Left lung (tissue), 14 donors: ENCODE measurements at places on chromosomes 6 and 20. TPM values are rescaled to one million over a fixed set of nuclear protein-coding genes. Genes with fewer than 3 reads are reported as not detected.

DNA sequence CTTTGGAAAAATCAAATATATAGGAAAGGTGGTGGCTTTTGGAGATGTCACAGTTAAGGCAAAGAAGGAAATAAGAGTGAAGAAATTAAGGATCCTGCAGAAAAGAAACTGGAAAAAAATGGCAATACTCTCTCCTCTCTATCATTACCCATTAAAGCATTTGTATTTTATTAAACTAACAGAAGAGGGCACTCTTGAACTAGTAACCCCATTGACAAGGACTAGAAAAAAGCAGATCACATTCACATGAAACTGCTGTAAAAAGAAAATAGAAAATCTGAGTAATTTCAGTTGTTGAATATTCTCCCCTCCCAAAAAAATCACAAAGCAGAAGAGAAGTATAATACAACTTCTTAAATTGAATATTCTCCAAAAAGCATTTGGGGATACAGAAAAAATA is 104.1 kb upstream of the SLC35B3 start:
- H3K27ac ChIP-seq, result no peak overlapping the region
- no peaks in the 10 kb centered on the region for H3K36me3 ChIP-seq
- no peaks in the 10 kb centered on the region for H3K27me3 ChIP-seq
- no peak overlapping the region for H3K4me3 ChIP-seq
- H3K4me1 ChIP-seq, result no peaks in the 10 kb centered on the region

DNA sequence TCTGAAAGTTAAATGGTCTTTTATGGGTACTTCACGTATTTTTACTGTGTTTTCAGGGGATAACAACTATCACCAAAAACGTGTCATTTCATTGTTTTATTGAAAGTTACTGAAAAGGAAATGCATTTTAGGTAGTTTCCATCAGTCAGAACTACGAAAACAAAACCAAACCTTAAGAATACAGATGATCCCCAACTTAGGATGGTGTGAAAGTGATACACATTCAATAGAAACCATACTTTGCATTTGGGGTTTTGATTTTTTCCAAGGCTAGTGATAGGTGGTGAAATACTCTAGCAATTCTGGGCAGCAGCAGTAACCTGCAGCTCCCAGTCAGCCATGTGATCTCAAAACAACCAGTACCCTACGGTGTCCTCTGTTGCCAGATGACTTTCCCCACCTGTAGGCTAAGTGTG is 25.9 kb upstream of the EFHC1 start:
- peaks cover 23% of the 10 kb centered on the region for H3K4me1 ChIP-seq
- H3K36me3 ChIP-seq, result no peaks in the 10 kb centered on the region
- H3K27me3 ChIP-seq, result no peaks in the 10 kb centered on the region
- no peak overlapping the region for H3K4me3 ChIP-seq
- DNase-seq, result no peak
- H3K27ac ChIP-seq, result no peak overlapping the region

GRCh38 chr6:165013701-165014100 is 295.7 kb downstream of the C6orf118 start:
- H3K27ac ChIP-seq, result no peak overlapping the region
- H3K27me3 ChIP-seq, result no peaks in the 10 kb centered on the region
- DNase-seq, result no peak
- H3K36me3 ChIP-seq, result no peaks in the 10 kb centered on the region
- H3K4me3 ChIP-seq, result no peak overlapping the region

DNA sequence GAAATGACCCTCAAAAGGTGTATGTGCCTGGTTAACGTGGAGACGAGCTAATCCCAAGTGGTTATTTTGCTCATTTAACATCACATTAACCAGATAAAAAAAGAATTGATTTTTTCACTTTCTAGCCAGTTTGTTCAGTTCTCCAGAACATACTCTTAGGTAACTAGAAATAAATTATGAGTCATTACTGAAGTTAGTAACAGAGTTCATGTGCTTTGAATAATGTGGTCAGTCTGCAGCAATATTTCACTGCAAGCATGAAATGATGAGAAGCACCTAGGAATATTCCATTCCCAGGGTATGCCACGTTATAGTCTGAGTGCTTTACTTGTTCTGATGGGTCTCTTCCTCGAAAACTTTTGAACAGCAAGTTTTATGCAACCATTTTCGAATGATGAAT is 138.3 kb upstream of the INSM1 start:
- H3K27me3 ChIP-seq, result no peaks in the 10 kb centered on the region
- H3K36me3 ChIP-seq, result no peaks in the 10 kb centered on the region
- no peak overlapping the region for H3K4me3 ChIP-seq
- no peak for DNase-seq

The MATN4 gene
- polyA plus RNA-seq, result 0.14 TPM

GRCh38 chr6:49551866-49552129 is 1.3 kb downstream of the C6orf141 start:
- peaks cover 49% of the 10 kb centered on the region for H3K27me3 ChIP-seq
- peaks cover 18% of the 10 kb centered on the region for H3K4me1 ChIP-seq

- H3K4me3 ChIP-seq, result no peak overlapping the region
- H3K27me3 ChIP-seq, result no peaks in the 10 kb centered on the region
- H3K27ac ChIP-seq, result no peak overlapping the region
- H3K36me3 ChIP-seq, result no peaks in the 10 kb centered on the region
These were observed 15.0 kb downstream of the KIAA0319 start for GRCh38 chr6:24630856-24631505.

The HINT3 gene
- polyA plus RNA-seq, result 25.1 TPM

The RAB44 gene
- polyA plus RNA-seq, result 0.06 TPM

DNA sequence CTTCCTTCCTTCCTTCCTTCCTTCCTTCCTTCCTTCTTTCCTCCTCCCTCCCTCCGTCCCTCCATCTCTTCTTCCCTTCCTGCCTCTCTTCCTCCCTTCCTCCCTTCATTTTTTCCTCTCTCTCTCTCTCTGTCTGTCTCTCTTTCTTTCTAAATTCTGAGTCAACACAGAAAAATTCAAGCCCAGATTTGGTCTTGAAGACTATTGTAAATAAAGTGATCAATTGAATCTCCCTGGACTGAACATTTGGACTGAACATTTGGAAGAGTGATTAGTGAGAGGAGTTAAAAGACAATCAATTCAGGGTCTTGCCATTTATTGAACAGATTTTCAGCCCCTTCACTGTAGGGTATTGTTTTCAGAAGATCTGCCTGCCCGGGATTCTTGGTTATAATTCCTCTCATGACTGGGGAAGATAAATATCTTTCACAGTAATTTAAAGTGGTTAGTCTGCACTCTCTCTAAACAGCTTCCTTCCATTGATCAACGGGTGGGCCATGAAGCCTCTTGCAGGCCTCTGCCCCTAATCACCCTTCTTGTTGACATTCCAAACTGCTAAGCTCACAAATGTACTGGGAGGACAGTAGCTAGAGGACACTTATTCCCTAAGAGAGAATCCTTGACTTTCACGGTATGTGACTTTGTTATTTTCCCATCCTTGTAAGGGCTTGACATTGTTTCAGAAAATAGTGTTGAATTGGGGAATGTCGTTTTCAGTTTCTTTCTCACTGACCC is 101.7 kb upstream of the BMP2 start:
- no peaks in the 10 kb centered on the region for H3K4me1 ChIP-seq
- H3K36me3 ChIP-seq, result no peaks in the 10 kb centered on the region
- DNase-seq, result no peak
- H3K4me3 ChIP-seq, result no peak overlapping the region

GRCh38 chr6:83860359-83860755 is 868 bp downstream of the CYB5R4 start:
- H3K27me3 ChIP-seq, result peaks cover 29% of the 10 kb centered on the region
- H3K4me1 ChIP-seq, result peaks cover 32% of the 10 kb centered on the region
- H3K36me3 ChIP-seq, result no peaks in the 10 kb centered on the region
- DNase-seq, result no peak
- peak overlapping the region; percentile 85 for H3K27ac ChIP-seq
- peak overlapping the region; percentile 86 for H3K4me3 ChIP-seq

The RPS6KA2 gene
- 47.2 TPM for polyA plus RNA-seq

The BANF2 gene
- not detected for polyA plus RNA-seq

- H3K36me3 ChIP-seq, result no peaks in the 10 kb centered on the region
- H3K27me3 ChIP-seq, result no peaks in the 10 kb centered on the region
- no peak overlapping the region for H3K4me3 ChIP-seq
- no peak for DNase-seq
- H3K4me1 ChIP-seq, result no peaks in the 10 kb centered on the region
- no peak overlapping the region for H3K27ac ChIP-seq
These were observed 7.9 kb downstream of the ZC3H12D start for GRCh38 chr6:149476789-149477455.

The ANGPT4 gene
- polyA plus RNA-seq, result 0.11 TPM

DNA sequence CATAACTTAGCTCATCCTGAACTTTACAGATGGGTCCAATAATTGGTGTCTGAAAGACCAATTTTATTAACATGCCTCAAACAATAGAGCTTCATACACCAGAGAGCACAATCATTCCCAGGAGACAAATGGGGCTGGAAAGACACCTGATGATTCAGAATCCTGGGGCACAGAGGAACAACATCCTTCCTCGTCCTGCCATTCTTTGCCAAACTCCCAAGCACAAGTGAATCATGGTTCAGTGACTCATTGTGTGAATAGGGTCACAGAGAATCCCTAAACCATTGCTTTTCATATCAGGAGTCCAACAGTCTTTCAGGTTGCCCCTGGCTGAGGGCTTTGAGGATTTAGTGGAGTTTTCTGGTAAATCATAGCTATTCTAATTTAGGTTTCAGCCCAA is 266.4 kb upstream of the BMP2 start:
- no peak overlapping the region for H3K4me3 ChIP-seq
- no peak for DNase-seq
- H3K27ac ChIP-seq, result no peak overlapping the region
- no peaks in the 10 kb centered on the region for H3K27me3 ChIP-seq
- no peaks in the 10 kb centered on the region for H3K36me3 ChIP-seq
